Activated CD4-positive, alpha-beta T cell treated with anti-CD3 and anti-CD28 coated beads for 24 hours (primary cell): ENCODE measurements at places on chromosomes 1 and 21.

DNA sequence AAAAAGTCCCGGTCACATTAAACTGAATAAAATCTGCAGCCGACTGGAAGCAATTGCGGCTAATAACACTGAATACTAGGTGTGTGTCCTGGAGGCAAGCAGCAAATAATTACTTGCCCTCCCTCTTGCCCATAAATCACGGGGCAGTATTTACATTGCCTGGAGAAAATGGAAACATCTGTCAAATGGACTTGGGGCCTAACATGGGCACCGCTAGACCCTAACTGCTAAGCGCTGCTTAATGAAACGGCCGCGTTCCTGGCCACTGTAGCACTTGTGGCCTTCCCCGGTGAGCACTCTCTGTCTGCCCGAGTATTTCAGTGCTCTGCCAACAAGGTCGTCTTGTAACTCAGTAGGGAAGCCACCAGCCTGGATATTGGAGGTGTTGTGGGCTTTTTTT lies 23.9 kb upstream of the KNCN start:
- no peak for DNase-seq

- DNase-seq = no peak
Observed at GRCh38 chr1:14809191-14809981, 210.9 kb downstream of the KAZN start.

GRCh38 chr1:12065872-12066271 lies 2.8 kb downstream of the TNFRSF8 start:
- DNase-seq = no peak

DNA sequence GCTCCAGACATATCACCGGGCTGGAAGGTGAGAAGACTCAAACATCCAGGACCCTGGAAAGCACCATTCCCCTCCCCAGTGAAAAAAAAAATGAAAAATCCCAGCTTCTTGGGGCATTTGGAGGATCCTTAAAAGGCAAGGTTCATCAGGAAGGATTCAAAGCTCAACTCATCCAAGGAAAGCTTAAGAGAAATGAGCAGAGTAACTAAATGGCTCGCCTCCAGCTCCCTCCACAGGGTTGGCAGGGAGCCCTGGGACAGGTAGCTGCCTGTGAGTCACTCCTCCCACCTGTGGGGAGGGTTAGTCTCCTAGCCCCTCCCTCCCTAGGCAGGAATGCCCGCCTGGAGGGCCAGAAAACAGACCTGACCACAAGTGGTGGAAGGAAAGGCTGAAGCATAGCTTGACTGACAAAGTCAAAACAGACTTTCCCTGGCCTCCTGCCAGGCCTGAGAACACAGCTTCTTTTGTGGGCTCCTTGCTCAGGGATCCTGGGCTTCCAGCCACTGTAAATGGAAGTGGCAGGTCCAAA lies 712 bp upstream of the LAMB3 start:
- DNase-seq = peak; percentile 55

DNA sequence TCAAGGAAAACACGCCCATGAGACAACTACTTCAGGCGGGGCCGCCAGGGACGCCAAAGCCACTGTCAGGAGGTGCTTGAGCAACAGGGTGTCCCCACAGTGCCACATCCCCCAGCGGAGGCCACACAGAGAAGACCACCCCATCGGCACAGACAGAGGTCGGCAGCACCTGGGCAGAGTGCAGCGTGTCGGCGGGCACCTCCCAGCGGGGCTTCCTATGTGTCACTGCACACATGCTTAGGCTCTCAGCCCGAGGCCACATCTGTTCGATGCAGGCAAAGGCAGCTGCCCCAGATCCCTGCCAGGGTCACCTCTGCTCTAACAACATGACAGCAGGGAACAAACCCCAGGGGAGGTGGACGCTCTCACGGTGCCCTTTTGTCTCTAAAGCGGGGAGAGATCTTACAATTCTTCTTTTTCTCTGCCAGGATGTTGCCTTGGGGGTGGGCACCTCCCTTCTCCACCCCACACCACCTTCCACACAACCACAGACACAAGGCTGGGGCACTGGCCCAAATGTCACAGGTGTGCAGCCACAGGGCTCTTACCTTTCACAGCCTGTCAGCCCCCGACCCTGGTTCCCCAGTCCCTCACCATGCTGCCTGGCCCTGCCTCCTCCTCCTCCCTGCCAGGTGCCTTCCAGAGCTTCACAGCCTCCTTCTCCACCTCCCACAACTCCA lies 4.2 kb downstream of the KRTAP10-8 start:
- DNase-seq = no peak

GRCh38 chr1:107138767-107139445 lies 1.9 kb upstream of the NTNG1 start:
- no peak for DNase-seq

- DNase-seq = no peak
Observed at GRCh38 chr1:219858980-219859379, 69.4 kb downstream of the SLC30A10 start.

GRCh38 chr21:46323227-46323709 lies 402 bp downstream of the C21orf58 start:
- no peak for DNase-seq
